ENCODE measurements at places on chromosomes 5 and 9.

GRCh38 chr5:172052450-172053236 lies 46.2 kb upstream of the FBXW11 start:
- DNase-seq, result no peak

GRCh38 chr5:96930058-96930457 lies 5.8 kb upstream of the LNPEP start:
- DNase-seq, result no peak

GRCh38 chr5:97877588-97877987 lies 694.5 kb upstream of the RIOK2 start:
- no peak for DNase-seq

DNA sequence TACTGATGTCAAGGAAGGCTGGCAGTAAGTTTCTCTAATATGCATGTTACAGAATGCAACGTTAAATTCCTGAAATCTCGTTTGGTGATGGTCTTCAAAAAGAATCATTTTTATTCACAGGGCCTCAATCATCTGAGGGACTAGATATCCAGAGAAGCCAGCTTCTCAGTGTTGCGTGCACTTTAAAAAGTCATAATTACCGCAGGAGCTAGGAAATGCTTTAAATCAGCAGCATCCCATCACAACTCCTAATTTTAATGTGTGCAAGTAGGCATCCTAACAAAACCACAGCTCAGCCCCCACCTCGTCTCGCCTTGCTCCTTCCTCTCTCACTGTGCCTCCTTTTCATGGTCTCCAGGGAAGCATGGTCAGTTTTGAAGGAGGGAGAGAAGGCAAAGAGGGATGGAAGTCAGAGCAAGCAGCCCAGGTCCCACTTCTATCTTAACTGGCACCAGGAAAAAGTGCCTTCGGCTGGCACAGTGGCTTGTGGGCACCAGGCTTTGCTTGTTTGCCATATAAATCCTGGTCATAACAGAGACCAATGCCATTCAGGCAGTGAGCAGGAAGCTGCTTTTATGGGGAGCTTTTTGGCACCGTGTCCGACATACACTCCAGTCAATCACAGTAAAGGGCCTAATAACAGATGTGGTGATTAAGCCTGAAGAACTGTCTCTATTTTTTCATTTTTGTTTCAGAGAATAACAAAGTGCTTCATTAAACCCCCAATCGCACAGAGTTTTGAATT lies 21.4 kb downstream of the MEGF10 start:
- no peak for DNase-seq
